ENCODE measurements at places on chromosomes 5 and 9.

- peak; percentile 11 for DNase-seq
These were observed 92.4 kb upstream of the CPLX2 start for GRCh38 chr5:175778951-175779503.

- peak; percentile 74 for DNase-seq
These were observed 104.4 kb upstream of the FCN2 start for GRCh38 chr9:134776080-134776796.

GRCh38 chr5:149381261-149381985 lies 2.3 kb upstream of the IL17B start:
- DNase-seq = no peak

- DNase-seq = peak; percentile 71
These were observed 111.8 kb downstream of the HMHB1 start for GRCh38 chr5:143923634-143924266.

DNA sequence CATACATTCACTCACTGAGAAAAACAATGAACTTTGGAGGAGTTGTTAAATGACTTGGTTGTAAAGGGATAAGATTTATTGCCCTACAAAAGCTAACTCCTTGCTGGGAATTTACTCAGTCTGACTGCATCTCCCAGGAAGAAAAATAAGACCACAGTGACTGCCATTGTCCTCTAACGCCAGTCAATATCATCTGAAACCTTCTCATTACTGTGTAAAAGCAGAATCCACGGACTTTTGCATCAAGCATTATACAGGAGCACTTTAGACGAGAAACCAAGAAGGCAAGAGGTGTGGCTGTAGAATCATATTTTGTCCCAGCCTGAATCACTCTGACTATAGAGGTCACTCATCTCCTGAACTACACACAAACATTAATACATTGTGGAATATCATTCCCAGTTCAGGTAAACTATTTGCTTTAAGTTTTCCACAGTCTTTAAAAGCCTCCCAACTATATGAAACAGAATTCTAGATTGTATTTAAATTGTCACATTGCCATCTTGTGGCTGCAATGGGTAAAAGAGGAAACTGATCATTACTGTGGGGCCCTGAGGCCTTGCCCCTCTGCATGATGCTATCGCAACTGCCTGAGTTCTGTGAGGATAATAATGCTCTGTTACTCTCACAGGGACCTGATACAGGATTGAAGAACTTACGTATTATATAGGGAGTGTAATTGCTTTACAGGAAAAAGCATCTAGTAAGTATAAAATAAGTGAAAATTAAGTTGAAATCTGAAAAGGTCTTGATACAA lies 142.9 kb downstream of the SLCO4C1 start:
- DNase-seq = no peak

All from fibroblast of skin of back (primary cell).